Osteoblast (primary cell): ENCODE measurements at places on chromosomes 16 and 17. TPM values are rescaled to one million over a fixed set of nuclear protein-coding genes. Genes with fewer than 3 reads are reported as not detected.

GRCh38 chr17:4208238-4208637 is 55.5 kb downstream of the ANKFY1 start:
- H3K36me3 ChIP-seq = peaks cover 18% of the 10 kb centered on the region
- H3K4me3 ChIP-seq = no peak overlapping the region
- peak overlapping the region; percentile 7 for H3K27ac ChIP-seq
- peak; percentile 83 for DNase-seq
- H3K4me1 ChIP-seq = peaks cover 32% of the 10 kb centered on the region

GRCh38 chr17:39742856-39743436 is 5.2 kb downstream of the GRB7 start:
- peaks cover 19% of the 10 kb centered on the region for H3K4me1 ChIP-seq
- peak; percentile 69 for DNase-seq
- H3K4me3 ChIP-seq = no peak overlapping the region
- H3K27me3 ChIP-seq = peaks cover 7% of the 10 kb centered on the region
- H3K27ac ChIP-seq = no peak overlapping the region

Gene GRAP
- total RNA-seq = under 0.01 TPM in 1 of 2 replicates, not detected in the other

Gene RHBDL1
- total RNA-seq = 0.88 and 1.1 TPM in 2 replicates

GRCh38 chr17:32936186-32936893 is 8.4 kb downstream of the TMEM98 start:
- H3K36me3 ChIP-seq = peaks cover 49% of the 10 kb centered on the region
- no peak for DNase-seq
- no peaks in the 10 kb centered on the region for H3K27me3 ChIP-seq
- H3K4me3 ChIP-seq = no peak overlapping the region
- H3K27ac ChIP-seq = no peak overlapping the region

Gene KRTAP1-5
- total RNA-seq = 25.0 and 31.8 TPM in 2 replicates

Gene CDH3
- total RNA-seq = 0.36 and 0.59 TPM in 2 replicates

Gene BIRC5
- 8.0 and 11.5 TPM in 2 replicates for total RNA-seq

Gene WFIKKN1
- total RNA-seq = under 0.01 and 0.36 TPM in 2 replicates

GRCh38 chr17:73436954-73437353 is 125.2 kb upstream of the CDC42EP4 start:
- no peak for DNase-seq
- H3K36me3 ChIP-seq = no peaks in the 10 kb centered on the region

Gene KRTAP16-1
- total RNA-seq = not detected in 2 replicates

Gene ABCC11
- under 0.01 and 0.29 TPM in 2 replicates for total RNA-seq
